Stimulated activated CD8-positive, alpha-beta memory T cell treated with anti-CD3 and anti-CD28 coated beads, Interleukin-7, amount 100 ng/mL, for 1 hour (primary cell): ENCODE measurements at places on chromosomes 3 and 15.

DNA sequence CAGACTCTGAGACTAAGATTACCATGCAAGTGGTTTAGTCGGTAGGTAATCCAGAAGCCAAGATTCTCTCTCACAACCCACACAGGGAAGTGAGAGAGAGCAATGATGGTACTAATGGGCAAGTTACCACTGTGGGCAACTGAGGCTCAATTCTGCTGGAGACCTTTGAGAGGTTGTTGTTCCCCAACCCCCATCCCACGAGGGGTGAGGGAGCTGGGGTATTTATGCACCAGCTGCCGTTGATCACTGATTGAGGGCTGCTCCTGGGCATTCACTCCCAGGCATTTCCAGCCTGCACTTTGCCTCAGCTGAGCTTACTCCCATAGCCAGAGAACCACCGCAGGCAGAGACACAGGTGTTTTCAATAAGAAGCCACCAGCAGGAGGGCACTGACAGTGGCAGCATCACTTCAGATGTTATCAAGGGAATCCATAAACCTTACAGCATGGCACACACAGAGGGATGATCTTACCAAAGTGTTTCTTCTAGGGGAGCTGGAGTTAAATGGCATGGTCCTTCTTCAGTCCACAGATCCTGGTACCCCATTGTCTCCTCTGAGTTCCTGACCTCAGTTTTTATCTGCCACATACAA lies 15.0 kb upstream of the CCDC174 start:
- no peak for DNase-seq

DNA sequence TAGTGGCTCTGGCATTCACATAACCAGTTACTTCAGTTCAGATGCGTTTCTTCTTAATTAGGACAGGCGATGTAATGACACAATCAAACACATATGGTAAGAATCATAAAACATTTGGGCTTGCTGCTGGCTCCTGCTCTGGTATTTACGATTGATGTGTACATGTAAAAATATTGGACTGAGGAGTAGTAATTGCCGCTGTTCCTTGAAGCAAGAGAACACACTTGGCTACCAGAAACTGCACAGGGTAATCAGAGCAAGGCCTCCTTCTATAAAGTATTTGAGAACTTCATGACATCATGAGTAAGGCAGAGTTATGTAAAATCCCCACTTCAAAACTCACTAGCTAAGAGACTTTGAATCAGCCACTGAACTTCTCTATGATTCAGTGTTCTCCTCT lies 158.1 kb downstream of the SSR3 start:
- no peak for DNase-seq

- DNase-seq, result no peak
These were observed 142.4 kb downstream of the CHDH start for GRCh38 chr3:53703630-53704362.

- DNase-seq, result no peak
These were observed 44.0 kb downstream of the ANP32A start for GRCh38 chr15:68776477-68777270.

DNA sequence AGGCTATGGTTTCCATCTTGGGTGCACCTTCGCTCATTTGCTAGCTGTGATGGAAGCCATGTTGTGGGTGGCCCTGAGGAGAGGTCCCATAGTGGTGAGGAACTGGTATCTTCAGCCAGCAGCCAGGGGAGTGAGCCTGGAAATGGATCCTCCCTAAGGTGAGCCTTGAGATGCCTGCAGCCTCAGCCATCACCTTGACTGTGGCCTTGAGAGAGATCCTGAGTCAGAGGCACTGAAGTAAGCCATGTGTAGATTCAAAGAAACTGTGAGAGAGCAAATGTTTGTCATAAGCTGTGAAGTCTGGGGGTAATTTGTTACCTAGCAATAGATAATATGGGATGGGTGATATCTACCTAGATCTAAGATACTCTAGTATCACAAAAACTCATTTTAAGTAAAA lies 105.3 kb downstream of the SNRK start:
- DNase-seq, result no peak

DNA sequence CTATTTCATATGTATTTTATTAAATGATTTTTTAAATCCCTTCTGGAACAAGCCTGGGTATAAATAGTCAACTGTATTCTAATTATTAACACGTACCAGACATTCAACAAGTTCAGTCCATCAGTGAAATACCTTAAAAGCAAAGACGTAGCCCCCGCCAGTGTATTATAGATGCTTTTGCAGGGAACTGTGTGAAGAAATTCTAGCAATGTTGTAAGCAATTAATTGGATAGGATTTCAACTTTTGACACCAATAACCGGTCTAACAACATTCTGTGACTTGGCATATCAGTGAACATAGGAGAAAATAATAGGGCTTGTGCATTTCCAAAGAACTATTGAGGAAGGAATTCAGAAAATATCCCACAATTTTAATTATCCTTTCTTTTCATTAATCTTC lies 67.2 kb upstream of the TGFBR2 start:
- no peak for DNase-seq

DNA sequence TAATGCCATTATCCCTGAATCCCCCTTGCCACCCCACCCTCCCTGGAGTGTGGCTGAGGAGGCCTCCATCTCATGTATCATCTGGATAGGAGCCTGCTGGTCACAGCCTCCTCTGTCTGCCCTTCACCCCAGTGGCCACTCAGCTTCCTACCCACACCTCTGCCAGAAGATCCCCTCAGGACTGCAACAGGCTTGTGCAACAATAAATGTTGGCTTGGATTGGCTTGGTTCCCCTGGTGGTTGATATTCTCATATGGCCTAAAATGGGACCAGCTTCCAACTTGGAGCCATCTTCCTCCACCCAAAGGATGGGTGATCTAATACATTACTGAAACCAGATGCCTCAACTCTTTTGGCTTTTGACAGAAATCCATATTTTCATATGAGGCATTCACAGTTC lies 34.9 kb downstream of the VIPR1 start:
- DNase-seq, result no peak

- no peak for DNase-seq
These were observed 243.5 kb upstream of the TPM1 start for GRCh38 chr15:62799037-62799436.

DNA sequence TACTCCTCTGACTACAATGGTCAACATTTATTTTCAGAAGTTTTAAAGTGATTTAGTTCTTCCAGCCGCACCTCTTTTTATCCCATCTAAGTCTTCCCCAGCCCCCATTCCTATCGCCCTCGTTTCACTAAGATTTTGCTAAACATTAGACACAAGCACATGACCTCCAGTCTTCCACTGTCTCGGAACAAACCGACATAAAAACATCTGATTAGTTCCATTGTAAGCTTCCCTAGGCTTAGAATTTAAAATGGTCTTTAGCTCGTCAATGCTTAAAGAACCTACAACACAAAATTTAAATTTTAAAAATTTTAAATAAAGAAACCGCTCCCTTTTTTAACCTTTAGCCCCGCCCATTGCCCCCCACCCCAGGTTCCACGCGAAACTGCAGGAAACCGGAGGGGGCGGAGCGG lies 284 bp upstream of the TSC22D2 start:
- no peak for DNase-seq
